Stimulated activated CD8-positive, alpha-beta memory T cell treated with anti-CD3 and anti-CD28 coated beads, Interleukin-12 subunit alpha, Interleukin-12 subunit beta, amount 100 ng/mL, for 4 hours (primary cell): ENCODE measurements at places on chromosomes 6 and 20.

DNA sequence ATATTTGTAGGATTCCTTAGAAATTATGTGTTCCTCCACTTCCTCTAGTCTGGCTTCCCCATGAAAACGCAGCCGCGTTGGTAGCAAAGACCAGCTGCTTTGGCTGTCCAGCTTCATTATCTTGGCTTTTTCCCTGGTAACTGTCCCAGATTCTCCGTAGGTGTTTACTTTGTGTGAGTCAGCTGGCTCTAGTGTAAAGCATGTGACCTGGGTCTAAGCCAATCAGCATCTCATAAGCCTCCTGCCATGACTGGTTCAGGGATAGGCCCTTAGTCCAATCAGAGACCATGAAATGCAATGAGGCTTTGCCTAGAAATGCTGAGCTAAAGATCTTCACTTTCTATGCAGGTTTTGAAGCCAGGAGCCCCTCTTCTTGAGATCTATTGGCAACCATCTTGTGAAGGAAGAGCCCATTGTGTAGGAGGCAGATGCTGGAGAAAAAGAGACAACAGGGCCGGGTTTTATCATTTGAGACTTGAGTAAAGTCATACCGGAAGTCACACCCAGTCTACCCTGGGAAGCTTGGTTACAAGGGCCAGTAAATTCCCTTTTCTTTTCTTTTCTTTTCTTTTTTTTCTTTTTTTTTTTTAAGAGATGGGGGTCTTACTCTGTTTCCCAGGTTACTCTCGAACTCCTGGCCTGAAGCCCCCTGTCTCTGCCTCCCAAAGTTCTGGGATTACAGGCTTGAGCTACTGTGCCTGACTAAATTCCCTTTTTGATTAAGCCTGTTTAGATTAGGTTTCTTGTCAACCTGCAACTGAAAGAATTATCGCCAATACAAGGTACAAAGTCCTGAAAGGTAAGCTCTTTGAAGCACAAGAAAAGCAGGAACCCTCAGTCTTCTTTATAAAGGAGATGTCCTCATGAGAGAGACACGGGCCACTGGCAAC is 256.5 kb upstream of the RREB1 start:
- no peak for DNase-seq

GRCh38 chr6:72348926-72349325 is 272.9 kb upstream of the KCNQ5 start:
- DNase-seq = no peak

DNA sequence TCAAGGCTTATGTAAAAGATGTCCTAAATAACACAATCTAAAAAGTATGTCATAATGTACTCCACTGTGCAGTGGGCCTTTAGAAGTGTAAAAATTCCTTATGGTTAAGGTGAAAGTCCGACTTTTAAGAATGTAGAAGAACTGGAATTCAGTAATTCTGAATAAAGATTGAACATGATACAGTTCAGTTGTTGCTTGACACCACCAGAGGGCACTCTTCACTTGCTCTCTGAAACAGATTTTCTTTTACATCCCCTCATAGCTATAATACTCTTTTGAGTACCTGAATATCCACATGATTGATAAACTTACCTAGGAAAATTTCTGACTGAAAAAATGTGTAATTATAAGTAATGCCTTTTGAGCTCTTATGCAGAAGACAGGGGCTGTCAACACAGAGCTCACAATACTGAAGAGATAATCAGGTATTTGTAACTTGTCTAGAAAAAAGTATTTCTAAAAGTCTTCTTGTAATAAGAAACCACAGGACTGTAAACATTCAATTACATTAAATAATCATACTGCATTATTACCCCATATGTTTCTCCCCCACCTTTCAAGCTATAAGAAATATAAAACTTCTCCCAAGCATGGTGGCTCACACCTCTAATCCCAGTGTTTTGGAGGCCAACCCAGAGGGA is 92.1 kb downstream of the POPDC3 start:
- DNase-seq = no peak

GRCh38 chr6:106746652-106747051 is 117.3 kb downstream of the QRSL1 start:
- DNase-seq = no peak

DNA sequence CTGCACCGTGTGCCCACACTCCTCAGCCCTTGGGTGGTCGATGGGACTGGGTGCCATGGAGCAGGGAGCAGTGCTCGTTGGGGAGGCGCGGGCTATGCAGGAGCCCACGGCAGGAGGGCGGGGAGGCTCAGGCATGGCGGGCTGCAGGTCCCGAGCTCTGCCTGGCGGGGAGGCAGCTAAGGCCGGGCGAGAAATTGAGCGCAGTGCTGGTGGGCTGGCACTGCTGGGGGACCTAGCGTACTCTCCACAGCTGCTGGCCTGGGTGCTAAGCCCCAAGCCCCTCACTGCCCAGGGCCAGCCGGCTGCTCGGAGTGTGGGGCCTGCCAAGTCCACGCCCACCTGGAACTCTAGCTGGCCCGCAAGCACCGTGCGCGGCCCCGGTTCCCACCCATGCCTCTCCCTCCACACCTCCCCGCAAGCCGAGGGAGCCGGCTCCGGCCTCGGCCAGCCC is 55.9 kb upstream of the ECI2 start:
- DNase-seq = no peak

GRCh38 chr6:73076211-73076954 is 148.9 kb downstream of the KHDC1L start:
- no peak for DNase-seq

DNA sequence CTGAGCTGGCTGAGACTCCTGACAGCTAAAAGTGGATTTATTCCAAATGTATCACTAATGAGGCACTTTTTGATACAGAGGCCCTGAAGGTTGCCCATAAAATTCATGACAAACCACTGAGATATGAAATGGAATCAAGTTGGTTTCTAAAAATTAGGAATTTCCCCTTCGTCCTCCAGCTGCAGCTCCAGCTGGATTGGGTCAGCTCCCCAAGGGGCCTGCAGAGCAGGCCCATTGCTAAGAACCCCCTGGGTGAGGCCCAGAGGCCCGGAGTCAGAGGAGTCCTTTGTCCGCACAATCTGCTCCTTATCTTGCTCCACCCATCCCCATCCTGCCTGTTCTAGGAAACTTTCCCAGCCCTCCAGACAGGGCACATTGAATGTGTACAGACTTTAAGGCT is 163.5 kb upstream of the TOP1 start:
- DNase-seq = no peak

GRCh38 chr20:31913431-31914157 is 38.3 kb downstream of the PDRG1 start:
- no peak for DNase-seq

GRCh38 chr6:52712136-52712535 is 41.2 kb downstream of the TMEM14A start:
- no peak for DNase-seq

DNA sequence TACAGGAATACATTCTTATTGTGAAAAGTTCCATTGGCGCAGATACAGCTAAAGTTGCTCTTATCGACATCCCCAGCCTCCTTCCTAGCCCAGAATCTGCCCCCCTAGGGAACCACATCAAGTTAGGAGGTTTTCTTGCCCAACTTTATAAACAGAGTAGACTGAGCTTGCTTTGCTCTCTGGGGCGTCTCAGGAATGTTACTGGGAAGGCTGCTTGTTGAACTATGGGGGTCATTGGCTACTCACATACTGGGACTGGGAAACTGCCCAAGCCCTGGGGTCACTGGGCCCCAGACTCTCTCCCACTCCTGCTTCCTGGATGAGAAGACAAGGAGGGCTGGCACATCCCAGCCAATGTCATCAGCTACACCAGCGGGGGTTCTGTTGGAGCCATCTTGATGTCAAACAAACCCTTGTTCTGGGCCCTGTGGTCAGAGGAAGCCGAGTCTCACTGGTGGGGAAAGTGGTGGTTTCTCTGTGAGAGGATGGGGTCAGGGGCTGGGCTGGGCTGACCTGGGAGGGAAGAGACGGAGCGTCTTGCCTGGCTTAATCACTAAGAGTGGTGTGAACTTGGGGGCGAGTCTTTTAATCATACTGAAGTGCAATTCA is 26.0 kb downstream of the BPIFB4 start:
- DNase-seq = no peak

DNA sequence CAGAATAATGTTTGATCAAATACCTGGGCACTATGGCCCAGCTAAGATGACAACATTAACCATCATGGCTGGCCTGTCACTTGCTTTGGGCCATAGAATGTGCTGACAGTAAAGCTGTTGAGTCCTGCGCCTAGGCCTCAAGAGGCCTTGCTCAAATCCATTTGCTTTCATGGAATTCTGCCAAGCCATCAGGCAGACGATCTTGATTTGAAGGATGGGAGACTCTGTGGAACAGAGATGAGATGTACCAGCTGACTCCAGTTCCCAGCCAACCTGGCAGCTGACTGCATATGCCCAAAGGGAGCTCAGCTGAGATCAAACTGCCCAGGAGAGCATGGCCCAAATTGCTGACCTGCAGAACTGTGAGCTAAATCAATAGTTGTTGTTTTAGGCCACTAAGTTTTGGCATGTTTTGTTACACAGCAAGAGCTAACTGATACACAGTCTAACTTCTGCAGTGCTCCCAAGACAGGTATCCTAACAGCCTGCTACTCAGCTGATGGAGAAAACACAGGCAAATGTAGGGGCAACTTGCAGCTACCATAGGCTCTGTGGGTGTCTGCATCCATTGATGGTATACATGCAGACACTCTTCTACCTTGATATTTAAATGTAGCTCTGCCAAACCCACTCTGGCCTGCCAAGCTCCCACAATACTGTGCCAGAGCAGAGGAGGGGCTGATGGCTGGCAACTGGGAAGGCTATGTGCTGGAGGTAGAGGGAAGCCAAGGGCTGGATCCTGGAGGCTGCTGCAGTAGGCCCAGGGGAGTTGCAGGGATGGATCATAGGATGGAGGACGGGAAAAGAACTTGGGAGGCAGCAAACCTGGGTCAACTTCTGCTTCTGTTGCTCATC is 55.2 kb upstream of the RNF24 start:
- DNase-seq = no peak

GRCh38 chr6:122752459-122752858 is 27.1 kb upstream of the FABP7 start:
- DNase-seq = no peak

GRCh38 chr6:111576291-111576690 is 29.4 kb downstream of the TRAF3IP2 start:
- no peak for DNase-seq

- DNase-seq = no peak
Observed at GRCh38 chr6:89862698-89863097, 31.6 kb upstream of the GJA10 start.

DNA sequence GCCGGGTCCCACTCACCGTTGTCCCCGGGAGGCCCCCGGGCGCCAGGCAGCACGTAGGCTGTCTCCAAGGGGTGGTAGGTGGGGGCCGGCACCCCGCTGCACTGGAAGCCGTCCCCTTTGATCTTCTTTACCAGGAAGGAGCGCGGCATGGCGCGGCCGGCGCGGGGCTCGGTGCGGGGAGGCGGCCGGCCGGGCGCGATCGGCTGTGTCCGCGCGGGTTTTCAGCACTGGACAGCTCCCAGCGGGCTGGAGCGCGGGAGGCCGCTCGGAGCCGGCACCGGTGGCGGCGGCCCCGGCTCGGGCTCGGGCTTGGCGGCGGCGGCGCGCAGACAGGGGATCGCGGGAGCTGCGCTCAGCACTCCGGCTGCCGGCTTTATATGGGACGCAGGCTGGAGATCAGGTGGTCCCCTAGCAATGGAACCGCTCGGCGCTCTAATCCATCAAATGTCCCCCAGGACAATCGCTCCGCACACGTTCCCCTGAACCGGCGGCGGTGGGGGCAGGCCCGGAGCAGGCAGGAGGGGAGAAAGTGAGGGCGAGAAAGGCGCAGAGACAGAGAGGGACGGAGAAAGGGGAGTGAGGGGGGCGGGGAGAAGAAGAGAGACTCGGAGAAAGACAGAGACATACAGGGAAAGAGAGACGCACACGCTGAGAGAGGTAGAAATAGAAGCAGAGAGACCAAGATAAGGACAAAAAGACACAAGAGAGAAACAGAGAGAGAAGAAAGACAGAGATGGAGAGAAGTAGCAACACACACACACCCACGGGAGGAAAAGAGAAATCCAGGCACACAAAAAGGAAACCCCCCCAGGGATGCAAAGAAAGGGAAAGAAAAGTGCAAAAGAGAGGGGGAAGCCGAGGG is at the start of gene SCRT2:
SCRT2 (minus strand) TSS at position 350 of the 862 bp plus-strand sequence; CDS start at position 149, 201 bp downstream.
- peak; percentile 37 for DNase-seq

- DNase-seq = no peak
Observed at GRCh38 chr6:71665931-71666330, 220.4 kb upstream of the RIMS1 start.

DNA sequence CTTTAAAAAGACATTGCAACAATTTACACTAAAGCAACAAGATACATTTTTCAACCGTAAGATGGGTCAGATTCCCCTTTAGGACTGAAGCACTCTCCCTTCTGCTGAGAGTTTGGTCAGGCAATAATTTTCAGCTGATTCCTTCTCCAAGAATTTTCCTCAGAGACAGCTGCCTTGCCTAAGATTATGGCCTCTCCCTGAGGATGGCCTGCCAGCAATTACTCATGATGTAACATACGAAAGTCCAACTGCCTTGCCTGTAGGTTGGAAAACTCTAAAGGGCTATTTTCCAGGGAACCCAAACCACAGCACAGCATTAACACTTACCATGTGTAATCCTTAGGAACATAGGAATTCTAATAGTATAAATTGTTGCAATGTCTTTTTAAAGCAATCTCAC is 229.1 kb upstream of the FLRT3 start:
- no peak for DNase-seq

DNA sequence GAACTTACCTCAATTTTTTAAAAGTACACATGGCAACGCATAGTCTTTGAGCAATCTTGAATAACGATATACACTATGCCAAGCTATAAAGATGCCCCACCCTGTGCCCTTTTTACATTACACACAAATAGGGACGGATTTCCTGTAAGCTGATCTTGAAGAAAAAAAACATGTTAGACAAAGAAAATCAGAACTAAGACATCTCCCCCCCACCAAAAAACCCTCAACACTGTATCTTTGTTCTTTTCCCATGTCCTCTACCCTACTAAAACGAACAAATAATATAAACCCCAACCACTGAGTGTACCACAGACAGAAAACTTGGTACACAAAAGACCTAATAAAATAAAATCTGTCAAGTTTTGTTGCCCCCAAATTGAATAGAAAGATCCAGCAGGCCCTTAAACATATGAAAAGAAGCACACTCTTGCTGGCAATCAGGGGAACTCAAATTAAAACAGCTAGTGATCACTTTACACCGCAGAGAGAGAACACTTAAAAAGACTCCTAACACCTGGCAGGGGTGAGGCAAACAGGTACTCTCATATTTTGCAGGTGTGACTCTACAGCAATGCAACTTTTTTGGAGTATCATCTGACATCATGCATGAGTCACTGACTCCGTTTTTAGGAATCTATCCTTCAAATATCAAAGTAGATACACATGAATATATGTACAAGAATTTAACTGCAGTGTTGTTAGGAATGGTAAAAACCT is 29.6 kb downstream of the BACH2 start:
- DNase-seq = no peak

DNA sequence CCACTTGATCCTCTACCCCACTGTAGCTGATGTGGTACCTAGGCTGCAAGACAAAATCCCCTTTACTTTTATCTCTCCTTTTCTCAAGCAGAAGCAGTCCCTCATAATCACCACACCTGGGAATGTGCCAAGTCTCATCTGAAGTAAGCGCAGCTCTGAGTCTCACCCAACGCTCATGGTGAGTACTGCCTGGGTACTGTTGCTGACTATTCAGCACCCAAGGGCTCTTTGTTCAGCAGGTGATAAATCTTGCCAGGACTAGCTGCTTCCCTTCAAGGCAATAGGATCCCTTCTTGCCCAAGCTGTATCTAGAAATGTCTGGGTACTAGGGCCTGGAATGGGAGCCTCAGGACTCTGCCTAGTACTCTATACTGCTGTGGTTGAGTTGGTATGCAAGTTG is 70.9 kb downstream of the GCLC start:
- no peak for DNase-seq

- no peak for DNase-seq
Observed at GRCh38 chr6:96836631-96837080, 621 bp downstream of the GPR63 start.
